ENCODE measurements at places on chromosomes 5 and 9. TPM values are rescaled to one million over a fixed set of nuclear protein-coding genes. Genes with fewer than 3 reads are reported as not detected.

- no peaks in the 10 kb centered on the region for H3K4me1 ChIP-seq
- no peaks in the 10 kb centered on the region for H3K36me3 ChIP-seq
- no peak overlapping the region for H3K27ac ChIP-seq
- DNase-seq: no peak
Observed at GRCh38 chr5:115100319-115100955, 69.3 kb downstream of the TRIM36 start.

GRCh38 chr5:1182633-1183423 is 18.6 kb upstream of the SLC6A19 start:
- H3K4me3 ChIP-seq: no peak overlapping the region
- no peaks in the 10 kb centered on the region for H3K36me3 ChIP-seq
- no peak overlapping the region for H3K27ac ChIP-seq
- no peaks in the 10 kb centered on the region for H3K27me3 ChIP-seq
- H3K4me1 ChIP-seq: peaks cover 12% of the 10 kb centered on the region

The PCDHGA11 gene
- 2.6 TPM for total RNA-seq

The CYLC2 gene
- not detected for total RNA-seq

The RARS1 gene
- 56.6 TPM for total RNA-seq

The ALDOB gene
- not detected for total RNA-seq

The TAS2R1 gene
- not detected for total RNA-seq

The NUTM2F gene
- total RNA-seq: not detected
